Stimulated activated CD8-positive, alpha-beta memory T cell treated with anti-CD3 and anti-CD28 coated beads, Interleukin-15, amount 100 ng/mL, for 4 hours (primary cell): ENCODE measurements at places on chromosomes 7 and 10.

GRCh38 chr10:116403740-116404250, 23.9 kb upstream of the PNLIPRP3 start:
- DNase-seq = no peak

- no peak for DNase-seq
Observed at GRCh38 chr7:7817748-7818147, 99.3 kb upstream of the RPA3 start.

DNA sequence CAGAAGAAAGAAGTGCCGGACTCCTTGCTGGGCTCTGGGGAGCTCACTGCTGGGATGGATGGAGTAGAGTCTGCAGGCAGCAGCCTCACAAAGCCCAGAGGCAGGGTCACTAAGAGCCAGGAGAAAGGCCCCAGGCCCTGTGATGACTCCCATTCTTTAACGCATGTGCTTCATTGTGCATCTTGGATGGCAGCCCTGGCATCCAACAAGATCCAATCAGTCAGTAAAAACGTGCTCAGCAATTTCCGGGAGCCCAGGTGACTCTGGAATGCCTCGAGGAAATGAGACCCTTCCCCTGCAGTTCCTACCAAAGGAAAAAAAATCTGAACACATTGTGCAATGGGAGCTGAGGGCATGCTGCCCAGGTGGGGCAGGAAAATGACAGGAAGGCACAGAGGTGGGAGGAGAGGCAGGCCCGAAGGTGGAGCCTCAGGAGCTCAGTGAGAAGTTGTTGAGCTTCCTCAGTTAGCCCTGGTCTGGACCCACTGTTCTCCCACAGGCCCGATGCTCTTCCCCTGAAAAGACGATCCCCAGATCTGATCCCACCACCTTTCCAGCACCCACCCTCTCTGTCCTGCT, 60.7 kb upstream of the TMEM72 start:
- DNase-seq = no peak

GRCh38 chr10:52615756-52616394, 156.7 kb downstream of the MBL2 start:
- no peak for DNase-seq

- DNase-seq = no peak
Observed at GRCh38 chr7:138387755-138388475, 72.1 kb upstream of the TRIM24 start.

GRCh38 chr10:34292675-34293074, 522.4 kb downstream of the PARD3 start:
- DNase-seq = no peak

GRCh38 chr7:123769371-123769770, 20.6 kb upstream of the WASL start:
- no peak for DNase-seq

- no peak for DNase-seq
Observed at GRCh38 chr10:33935350-33935749, 600.9 kb upstream of the NRP1 start.

DNA sequence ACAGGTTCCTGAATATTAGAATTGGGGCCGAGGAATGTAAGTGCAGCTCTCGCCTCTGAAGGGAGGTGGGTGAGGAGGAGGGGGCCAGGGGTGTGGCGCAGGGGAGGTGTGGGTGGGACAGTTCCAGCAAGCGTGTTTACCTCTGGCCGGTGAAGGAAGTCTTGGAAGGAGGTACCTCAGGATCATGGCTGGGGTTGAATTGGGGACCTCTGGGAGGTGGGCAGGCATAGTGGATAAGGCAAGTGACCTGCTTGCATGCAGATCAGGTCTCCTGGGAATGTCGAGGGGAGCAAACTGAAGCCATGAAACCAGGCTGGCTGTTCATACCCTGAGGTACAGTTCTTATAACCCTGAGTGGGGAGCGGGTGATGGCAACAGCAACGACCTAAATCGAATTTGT, 2.0 kb downstream of the ZNF775 start:
- no peak for DNase-seq

- DNase-seq = peak; percentile 17
Observed at GRCh38 chr7:100632951-100633717, 8.2 kb downstream of the TFR2 start.

DNA sequence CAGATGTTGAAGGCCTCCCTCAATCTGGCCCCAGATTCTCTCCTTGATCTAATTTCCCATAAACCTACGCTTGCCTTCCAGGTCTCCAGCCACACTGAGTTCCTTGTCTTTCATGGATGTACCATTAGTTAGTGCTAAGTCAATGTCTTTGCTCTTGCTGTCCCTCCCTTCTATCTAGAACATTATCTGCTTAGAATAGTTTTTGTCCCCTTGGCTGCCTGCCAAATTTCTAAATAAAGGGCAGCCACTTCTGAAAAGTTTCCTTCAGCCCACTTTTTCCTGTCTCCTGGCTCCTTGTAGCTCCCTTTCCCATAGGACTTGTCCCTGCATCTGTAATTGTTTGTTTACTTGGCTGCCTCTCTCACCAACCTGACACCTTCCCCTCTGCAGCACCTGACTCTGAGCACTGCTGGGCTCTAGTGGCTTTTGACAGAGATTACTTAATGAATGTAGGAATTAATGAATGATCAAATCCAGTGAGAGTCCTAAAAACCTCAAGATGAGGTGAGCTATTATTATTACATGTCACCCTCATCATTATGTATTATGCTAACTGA, 58.3 kb downstream of the CXCL12 start:
- no peak for DNase-seq

DNA sequence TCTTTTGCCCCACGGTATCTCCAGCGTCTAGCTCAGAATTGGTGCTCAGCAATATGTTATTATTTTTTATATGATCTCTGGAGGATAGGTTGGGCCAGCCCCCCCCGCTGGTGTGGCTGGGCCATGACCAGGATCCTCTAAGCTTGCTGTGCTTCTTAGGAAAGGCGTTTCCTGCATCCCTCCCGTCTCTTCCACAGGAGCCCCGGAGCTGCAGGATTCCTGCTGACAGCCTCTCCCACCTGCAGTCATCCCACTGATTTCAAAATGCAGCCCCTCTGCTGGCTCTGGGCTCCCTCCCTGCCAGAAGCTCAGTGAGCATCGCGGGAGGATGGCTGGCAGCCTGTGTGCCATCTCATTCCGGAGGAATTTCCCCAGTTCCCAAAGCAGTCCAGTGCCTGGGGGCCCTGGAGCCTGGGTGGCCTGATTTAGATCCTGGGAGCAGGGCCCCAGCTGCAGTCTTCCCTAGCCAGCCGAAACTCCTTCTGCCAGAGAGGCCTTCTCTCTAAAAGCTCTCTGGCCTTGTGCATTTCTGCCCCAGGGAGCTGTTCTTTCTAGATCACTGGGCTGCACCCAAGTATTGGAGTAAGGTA, 21.8 kb upstream of the GOLGA7B start:
- no peak for DNase-seq

DNA sequence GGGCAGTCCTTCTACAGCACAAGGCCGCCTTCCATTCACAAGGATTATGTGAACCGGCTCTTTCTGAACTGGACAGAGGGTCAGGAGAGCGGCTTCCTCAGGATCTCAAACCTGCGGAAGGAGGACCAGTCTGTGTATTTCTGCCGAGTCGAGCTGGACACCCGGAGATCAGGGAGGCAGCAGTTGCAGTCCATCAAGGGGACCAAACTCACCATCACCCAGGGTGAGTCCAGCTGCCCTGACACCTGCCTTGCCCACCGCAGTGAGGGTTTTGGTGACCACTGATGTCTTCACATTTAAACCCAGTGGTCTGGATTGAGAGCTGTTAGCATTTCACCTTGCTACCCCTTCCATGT, 918 bp downstream of the PILRB start:
- no peak for DNase-seq

DNA sequence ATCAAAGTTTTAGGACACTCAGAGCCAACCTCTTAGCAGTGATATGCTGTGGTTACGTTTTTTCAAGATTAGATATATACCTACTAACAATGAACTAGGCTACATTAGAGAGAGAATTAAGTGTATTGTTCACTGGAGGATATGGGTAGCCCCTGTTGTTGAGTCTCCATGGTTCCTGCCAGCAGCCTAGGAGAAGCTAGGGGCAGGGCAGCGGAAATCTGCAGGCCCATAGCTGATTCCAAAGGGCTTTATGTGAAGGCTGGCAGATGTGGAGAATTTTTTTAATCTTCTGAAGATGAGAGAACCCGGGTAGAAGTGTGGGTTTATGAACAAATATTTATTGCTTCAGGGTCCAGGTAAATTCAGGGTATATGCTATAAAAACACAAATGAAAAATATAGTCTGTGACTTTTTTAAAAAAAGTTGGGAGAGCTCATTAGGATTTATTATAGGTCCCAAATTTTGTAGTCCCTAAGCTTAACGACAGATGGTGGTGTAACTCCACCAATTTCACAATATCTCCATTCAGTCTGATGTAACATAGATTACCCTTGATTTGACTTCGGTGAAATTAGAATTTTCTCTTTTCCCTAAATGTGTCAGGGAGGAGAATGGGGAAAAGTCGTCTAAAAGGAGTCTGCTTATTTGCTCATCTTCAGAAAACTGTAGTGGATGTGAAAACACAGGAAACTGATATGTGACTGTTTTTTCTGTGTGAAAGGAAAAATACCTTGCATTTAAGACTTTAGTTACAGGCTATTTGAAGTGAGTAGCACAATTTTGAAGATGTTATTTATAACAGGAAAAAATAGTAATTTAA, 163.0 kb upstream of the PPP1R3A start:
- no peak for DNase-seq

- no peak for DNase-seq
Observed at GRCh38 chr7:22351329-22351692, 5.6 kb downstream of the RAPGEF5 start.

DNA sequence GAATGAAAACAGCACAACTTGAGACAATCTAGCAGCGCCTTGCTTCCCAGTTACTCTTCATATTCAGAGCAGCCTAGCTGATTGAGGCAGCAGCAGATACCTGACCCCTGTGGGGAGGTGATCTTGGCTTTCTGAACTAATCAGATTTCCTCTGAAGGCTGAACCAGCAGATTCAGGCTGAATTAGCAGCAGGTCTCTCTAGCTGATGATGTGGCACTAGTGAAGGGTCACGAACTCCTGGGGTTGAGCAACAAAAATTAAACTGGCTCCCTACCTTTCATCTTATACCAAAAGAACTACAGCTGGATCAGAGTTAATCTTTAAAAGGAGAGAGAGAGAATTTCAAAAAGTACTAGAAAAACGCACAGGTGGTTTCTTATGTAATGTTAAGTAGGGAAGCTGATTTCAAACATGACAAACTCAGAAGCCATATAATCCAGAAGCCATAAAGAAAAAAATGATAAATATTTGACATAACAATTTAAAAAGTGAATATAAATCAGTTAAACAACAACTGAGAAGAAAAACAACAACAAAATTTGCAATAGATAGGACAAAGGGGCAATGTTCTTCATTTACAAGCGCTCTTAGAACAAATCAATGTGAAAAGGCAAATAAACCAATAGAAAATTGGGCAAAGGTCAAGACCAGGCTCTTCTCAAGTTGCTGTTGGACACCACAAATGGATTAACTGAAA, 13.5 kb downstream of the SLC25A13 start:
- DNase-seq = no peak

GRCh38 chr10:74993649-74994048, 117.8 kb upstream of the SAMD8 start:
- no peak for DNase-seq

- no peak for DNase-seq
Observed at GRCh38 chr10:218798-219197, 83.5 kb downstream of the ZMYND11 start.

GRCh38 chr7:2647594-2648172, 15.9 kb downstream of the TTYH3 start:
- DNase-seq = no peak

DNA sequence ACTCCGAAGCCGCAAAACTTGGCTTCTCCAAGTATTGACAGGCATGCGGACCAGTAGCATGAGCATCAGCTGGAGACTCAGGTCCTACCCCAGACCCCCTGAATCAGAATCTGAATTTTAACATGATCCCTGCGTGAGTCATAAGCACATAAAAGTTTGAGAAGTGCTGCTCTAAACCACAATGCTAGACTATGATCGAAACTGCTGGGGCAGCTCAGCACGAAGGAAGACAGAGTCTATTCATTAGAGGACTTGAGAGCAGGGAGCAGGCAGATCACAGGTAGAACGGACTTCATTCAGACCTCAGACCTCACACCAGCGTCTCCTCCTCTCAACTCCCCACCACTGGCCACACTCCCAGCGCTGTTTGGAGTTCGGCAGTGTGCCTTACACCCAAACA, 16.9 kb downstream of the CAMK2G start:
- DNase-seq = no peak

- no peak for DNase-seq
Observed at GRCh38 chr7:25967278-25968204, 184.5 kb upstream of the NFE2L3 start.

GRCh38 chr7:68840991-68841390, 757.3 kb upstream of the AUTS2 start:
- DNase-seq = no peak
